Ovary (tissue), 10 donors: ENCODE measurements at places on chromosomes 6 and 20. TPM values are rescaled to one million over a fixed set of nuclear protein-coding genes. Genes with fewer than 3 reads are reported as not detected.

DNA sequence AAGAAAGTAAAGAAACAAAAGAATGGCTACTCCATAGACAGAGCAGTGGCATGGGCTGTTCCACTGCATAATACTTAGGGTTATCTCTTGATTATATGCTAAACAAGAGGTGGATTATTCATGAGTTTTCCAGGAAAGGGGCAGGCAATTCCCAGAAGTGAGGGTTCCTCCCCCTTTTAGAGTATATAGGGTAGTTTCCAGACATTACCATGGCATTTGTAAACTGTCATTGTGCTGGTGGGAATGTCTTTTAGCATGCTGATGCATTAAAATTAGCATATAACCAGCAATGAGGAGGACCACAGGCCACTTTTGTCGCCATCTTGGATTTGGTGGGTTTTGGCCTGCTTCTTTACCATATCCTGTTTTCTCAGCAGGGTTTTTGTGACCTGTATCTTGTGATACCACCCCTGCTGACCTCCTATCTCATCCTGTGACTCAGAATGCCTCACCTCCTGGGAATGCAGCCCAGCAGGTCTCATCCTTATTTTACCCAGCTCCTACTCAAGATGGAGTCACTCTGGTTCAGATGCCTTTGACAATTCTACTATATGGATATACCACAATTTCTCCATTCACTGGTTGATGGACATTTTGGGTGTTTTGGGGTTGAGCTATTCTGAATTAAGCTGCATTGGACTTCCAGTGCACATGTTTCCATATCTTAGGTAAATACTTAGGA, 280.6 kb downstream of the FARS2 start:
- H3K4me3 ChIP-seq, result no peak overlapping the region
- H3K27ac ChIP-seq, result no peak overlapping the region
- no peaks in the 10 kb centered on the region for H3K27me3 ChIP-seq
- no peaks in the 10 kb centered on the region for H3K36me3 ChIP-seq

DNA sequence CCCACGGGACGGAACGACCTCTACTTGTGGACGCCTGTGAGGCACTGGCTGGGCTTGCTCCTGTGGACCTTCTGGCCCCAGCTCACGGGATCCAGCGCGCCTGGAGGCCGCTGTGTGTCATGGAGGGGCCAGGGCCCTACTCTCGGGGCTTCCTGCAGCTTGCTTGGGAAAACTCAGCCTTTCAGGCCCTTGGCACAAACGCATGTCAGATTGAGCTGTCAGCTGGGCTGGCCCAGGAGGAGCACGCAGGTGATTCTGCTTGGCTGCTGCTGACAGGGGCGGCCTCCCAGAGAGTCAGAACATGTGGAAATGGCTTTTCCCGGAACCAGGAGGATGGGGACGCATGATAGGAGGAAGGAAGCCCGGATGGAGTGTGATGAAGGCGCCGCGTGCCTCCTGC, 39.7 kb downstream of the TMEM181 start:
- H3K27me3 ChIP-seq, result no peaks in the 10 kb centered on the region
- H3K4me3 ChIP-seq, result no peak overlapping the region
- no peak overlapping the region for H3K27ac ChIP-seq

GRCh38 chr6:86775893-86776292, 161.4 kb upstream of the HTR1E start:
- H3K27me3 ChIP-seq, result no peaks in the 10 kb centered on the region
- H3K4me3 ChIP-seq, result no peak overlapping the region
- no peaks in the 10 kb centered on the region for H3K36me3 ChIP-seq
- no peaks in the 10 kb centered on the region for H3K4me1 ChIP-seq
- no peak for DNase-seq

- H3K27me3 ChIP-seq, result no peaks in the 10 kb centered on the region
- H3K4me1 ChIP-seq, result no peaks in the 10 kb centered on the region
- H3K36me3 ChIP-seq, result no peaks in the 10 kb centered on the region
- DNase-seq, result no peak
- H3K4me3 ChIP-seq, result no peak overlapping the region
Measured at GRCh38 chr20:32894711-32895355, 36.1 kb downstream of the EFCAB8 start.

DNA sequence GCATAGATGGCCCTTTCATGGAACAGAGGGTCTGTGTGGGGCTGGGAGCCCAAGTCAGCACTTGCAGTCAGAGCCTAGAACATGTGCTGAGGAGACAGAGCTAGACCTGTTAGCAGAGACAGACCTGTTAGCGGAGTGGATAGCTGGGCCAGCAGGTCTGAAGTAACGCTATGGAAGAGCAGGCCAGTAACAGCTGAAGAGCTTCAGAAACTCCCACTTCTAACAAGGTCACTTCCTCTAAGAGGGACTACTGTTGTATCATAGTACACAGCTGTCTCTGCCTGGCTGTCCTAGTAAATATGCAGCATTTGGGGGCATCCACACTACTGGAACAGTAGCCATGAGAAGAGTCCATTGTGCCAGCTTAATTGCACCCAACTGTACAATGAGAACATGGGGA, 41.2 kb upstream of the POLR1H start:
- H3K4me3 ChIP-seq, result no peak overlapping the region
- no peak overlapping the region for H3K27ac ChIP-seq
- H3K36me3 ChIP-seq, result no peaks in the 10 kb centered on the region
- H3K27me3 ChIP-seq, result no peaks in the 10 kb centered on the region
- DNase-seq, result no peak

DNA sequence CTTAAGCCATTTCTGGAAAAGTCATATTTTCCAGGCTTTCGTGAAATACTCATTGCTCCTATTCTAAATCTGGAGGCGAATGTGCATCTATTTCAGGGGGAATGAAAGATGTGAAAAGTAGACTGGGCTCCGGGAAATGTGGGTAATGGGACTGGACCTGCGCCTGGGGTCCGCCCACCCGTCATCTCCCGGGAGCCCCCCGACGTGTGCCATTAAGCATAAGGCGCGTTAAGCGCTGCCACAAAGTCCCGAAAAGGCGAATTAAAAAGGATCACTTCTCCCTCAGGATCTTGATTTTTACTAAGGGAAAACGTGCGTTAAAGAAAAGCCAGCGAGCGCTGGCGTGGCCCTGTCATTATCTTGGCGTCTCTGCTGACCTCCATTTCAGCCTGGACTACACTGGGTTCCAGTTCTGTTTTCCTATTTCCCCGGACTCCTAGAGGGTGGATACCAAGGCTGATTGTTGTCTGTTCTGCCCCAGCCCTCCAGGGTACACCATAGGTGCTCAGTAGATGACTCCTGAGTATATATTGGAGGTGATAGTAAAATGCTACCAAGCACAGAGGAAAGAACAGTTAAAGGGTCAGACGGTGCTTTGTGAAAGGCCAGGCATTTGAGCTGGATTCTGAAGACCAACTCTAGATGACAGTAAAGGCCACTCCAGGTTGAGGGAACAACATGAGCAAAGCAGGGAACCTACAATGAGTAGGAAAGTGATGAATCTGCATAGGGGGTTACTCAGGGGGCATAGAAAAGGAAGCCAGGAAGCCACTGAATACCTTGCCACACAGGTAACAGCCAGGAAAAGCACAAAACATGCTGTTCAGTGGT, 89.2 kb upstream of the ARID1B start:
- peak overlapping the region; percentile 96 for H3K27ac ChIP-seq
- H3K4me3 ChIP-seq, result peak overlapping the region; percentile 77
- DNase-seq, result no peak
- no peaks in the 10 kb centered on the region for H3K27me3 ChIP-seq
- no peaks in the 10 kb centered on the region for H3K36me3 ChIP-seq
- H3K4me1 ChIP-seq, result no peaks in the 10 kb centered on the region

DNA sequence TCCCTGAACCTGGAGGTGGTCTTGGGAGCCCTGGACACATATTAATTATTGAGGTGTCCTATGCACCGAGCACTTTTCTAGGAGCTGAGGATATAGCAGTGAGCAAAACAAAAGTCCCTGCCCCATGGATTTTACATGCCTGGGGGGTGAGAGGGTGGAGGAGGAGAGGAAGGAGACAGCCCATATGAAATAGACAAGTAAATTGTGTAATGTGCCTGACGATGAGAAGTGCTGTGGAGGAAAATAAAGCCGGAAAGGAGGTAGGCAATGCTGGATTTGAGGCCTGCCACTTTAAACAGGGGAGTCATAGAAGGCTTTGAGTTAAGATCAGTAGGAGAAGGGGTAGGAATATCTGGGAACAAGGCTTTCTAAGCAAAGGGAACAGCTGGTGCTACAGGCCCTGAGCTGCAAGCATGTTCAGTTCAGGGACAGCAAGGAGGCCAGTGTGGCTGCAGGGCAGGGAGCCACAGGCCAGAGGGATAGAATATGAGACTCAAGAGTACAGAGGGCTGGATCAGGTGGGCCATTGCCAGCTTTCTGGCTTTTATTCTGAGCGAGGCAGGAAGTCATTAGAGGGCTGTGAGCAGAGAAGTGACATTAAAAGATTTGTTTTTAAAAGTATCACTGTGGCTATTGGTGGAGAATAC, 19.1 kb upstream of the MYLIP start:
- no peaks in the 10 kb centered on the region for H3K36me3 ChIP-seq
- no peak overlapping the region for H3K27ac ChIP-seq
- peaks cover 7% of the 10 kb centered on the region for H3K4me1 ChIP-seq
- H3K27me3 ChIP-seq, result no peaks in the 10 kb centered on the region
- no peak for DNase-seq
- H3K4me3 ChIP-seq, result no peak overlapping the region

DNA sequence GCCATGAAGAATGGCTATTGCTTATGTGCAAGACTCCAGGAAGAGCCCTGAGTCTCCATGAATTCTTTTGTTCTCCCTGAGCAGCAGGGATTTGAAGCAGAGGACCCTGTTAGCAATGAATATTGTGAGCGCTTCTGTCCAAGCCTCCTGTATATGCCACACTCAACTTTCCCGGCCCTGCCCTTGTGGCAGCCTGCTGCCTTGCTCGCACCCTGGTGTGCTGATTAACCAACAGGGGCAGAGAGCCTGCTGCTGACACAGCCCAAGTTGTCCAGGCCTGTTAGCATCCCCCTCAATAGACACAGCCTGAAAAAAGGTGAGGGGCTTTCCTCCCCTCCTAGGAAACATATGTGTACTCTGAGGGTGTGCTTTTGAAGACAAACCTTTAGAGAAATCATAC, 131.4 kb downstream of the BMP2 start:
- no peaks in the 10 kb centered on the region for H3K4me1 ChIP-seq
- DNase-seq, result no peak

DNA sequence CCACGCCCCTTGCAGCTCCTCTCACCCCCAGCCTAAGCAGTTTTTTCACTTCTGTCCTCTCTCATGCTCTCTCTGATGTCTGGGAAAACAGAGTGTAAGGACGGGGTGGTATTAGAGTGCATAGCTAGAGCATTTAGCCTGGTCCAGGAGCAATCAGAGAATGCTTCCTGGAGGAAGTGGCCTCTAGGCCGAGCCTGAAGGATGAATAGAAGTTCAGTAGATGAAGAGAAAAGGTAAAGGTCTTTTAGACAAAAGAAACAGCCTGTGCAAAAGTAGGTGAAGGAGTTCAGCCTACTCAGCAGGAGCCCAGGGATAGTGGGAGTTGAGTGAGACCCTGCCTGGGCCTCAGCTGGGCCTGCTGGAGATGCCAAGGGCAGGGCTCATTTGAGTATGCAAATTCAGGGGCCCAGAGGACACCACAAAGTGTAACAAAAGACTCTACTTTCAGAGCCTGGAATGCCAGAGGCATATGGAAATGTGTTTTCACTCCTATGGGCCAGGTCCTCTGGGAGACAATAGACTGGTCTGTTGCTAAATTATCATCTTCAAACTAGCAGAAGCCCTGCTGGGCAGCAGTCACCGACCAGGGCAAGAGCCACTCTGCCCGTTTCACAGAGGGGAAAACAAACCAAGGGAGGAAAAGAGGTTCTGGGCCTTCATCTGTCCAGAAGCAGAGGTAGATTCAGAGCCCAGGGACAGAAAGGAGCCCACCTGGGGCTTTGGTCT, 19.7 kb upstream of the TM9SF4 start:
- H3K4me3 ChIP-seq, result no peak overlapping the region
- no peaks in the 10 kb centered on the region for H3K27me3 ChIP-seq
- H3K27ac ChIP-seq, result no peak overlapping the region

GRCh38 chr6:455835-456234, 64.3 kb downstream of the IRF4 start:
- no peaks in the 10 kb centered on the region for H3K36me3 ChIP-seq
- no peaks in the 10 kb centered on the region for H3K27me3 ChIP-seq
- no peak overlapping the region for H3K27ac ChIP-seq
- H3K4me3 ChIP-seq, result no peak overlapping the region
- DNase-seq, result no peak

DNA sequence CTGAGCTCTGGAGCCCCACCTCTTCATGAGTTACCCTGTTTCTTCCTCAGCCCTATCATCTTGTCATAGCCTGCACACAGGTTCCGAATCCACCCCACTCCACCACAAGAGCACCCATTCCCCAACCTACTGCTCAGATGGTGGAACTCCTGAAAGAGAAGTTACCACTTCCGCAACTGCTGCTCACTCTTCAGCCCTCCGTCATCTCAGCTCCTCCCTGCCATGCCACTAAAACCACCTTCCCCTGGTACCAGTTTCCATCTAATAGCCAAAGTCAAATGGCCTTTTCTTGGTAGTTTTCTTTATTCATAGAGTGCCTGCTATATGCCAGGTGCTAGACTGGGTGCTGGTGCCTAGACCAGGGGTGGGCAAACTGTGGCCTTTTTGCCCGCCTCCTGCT, 3.9 kb downstream of the RAB22A start:
- DNase-seq, result no peak
- no peak overlapping the region for H3K27ac ChIP-seq
- H3K27me3 ChIP-seq, result no peaks in the 10 kb centered on the region

GRCh38 chr6:33190504-33191107, 1.7 kb downstream of the COL11A2 start:
- no peaks in the 10 kb centered on the region for H3K27me3 ChIP-seq
- H3K4me1 ChIP-seq, result peaks cover 1% of the 10 kb centered on the region
- DNase-seq, result no peak
- H3K36me3 ChIP-seq, result no peaks in the 10 kb centered on the region

DNA sequence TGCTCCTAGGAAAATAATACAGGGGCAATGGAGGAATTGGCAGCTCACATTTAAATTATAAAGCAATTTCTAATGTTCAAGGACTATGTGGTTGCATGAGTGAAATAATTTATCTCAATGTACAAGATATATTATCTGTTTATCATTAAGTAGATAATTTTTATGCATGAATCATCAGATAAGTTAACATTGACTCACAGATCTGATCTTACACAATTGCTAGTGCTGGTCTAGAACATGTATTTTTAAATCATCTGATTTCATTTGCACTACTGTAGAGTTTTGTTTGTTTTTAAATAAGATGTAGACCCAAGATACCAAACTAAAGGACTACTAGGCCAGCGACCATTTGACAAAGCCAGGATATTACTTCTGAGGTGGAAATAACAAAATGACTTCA, 199.2 kb downstream of the BMP2 start:
- H3K27me3 ChIP-seq, result no peaks in the 10 kb centered on the region
- no peaks in the 10 kb centered on the region for H3K4me1 ChIP-seq
- no peak overlapping the region for H3K4me3 ChIP-seq

Gene SPEF1
- 0.43 TPM for total RNA-seq

Gene BTNL2
- not detected for total RNA-seq

Gene RIMS1
- 0.24 TPM for total RNA-seq

Gene SPTLC3
- 10.5 TPM for total RNA-seq

Gene RIPOR3
- 11.3 TPM for total RNA-seq

Gene TLDC2
- not detected for total RNA-seq

Gene PEX3
- total RNA-seq, result 29.3 TPM

Gene SIRPB2
- total RNA-seq, result 1.7 TPM

Gene EFCAB8
- total RNA-seq, result not detected
